NCI-H1092 (cell line): ENCODE measurements at places on chromosomes 7 and 10.

- no peak for DNase-seq
These were observed 62.4 kb upstream of the WDR11 start for GRCh38 chr10:120788771-120789170.

DNA sequence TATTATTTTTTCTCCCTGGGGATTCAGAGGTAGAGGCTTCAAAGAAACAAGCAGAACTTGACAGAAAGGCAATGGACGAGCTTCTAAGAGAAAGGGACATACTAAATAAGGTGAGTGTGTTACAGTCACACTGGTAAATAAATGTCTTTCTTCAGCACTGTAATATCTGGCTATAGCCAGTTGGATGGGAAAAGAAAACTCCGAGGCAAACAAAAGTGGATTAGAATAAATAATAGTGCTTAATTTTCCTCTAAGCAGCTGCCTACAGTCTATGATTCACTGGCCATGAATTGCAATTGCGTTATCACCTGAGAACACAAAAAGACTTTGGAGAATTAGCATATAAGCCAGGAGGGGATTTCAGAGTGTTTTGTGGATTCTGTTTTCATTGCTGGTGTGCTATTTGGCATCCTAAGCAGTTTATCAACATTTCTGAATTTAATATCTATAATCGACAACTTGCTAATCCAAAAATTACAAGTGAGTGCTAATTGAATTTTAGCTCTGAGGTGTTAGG, 23.2 kb downstream of the CFAP58 start:
- DNase-seq = no peak

GRCh38 chr7:23020742-23021401, 6.9 kb upstream of the HYCC1 start:
- no peak for DNase-seq

GRCh38 chr10:2222631-2223030, 485.3 kb upstream of the ADARB2 start:
- DNase-seq = no peak

DNA sequence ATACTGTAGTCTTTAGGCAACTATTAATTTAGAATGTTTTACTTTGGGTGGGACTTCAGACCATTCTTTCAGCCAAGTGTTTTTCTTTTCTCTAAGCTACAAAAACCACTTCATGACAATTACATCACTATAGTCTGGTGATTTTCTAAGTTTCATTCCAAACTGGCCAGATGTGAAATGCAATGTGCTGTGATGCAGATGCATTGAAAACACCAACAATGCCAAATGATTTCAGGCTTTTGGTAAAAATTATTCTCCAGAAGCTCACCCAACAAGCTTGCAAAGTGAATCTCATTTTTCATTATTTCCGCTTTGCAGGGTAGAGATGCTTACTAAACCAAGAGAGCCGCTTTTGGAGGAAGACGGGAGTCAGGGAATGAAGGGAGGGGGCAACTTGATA, 118.4 kb upstream of the ANK3 start:
- DNase-seq = no peak

DNA sequence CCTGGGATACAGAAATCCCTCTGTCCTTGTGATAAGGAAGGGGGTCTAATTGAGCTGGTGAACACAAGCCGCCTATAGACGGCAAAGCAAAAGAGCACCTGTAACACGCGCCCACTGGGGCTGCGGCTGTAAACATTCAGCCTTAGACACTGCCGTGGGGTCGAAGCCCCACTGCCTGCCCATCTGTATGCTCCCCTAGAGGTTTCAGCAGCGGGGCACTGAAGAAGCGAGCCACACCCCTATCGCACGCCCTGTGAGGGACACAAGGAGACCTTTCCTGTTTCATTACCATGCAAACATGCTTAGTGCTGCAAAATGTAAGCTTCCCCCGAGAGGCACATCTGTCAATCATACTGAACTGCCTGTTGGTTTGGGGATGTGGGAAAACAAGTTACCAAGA, 82.1 kb downstream of the NRP1 start:
- DNase-seq = no peak

GRCh38 chr10:14146501-14146900, 184.2 kb downstream of the FRMD4A start:
- DNase-seq = no peak

DNA sequence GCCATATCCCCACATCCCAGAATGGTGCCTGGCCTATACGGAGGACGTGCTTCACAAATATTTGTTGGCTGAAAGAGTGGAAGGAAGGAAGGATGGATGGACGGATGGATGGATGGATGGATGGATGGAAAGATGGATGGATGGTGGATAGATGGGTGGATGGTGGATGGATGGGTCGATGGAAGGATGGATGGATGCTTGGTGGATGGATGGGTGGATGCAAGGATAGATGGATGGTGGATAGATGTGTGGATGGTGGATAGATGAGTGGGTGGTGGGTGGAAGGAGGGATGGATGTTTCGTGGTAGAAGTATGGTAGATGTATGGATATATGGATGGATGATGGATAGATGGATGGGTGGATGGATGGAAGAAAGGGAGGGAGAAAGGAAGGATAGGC, 10.8 kb downstream of the CHAT start:
- no peak for DNase-seq
